ENCODE measurements at places on chromosomes 3 and 15. TPM values are rescaled to one million over a fixed set of nuclear protein-coding genes. Genes with fewer than 3 reads are reported as not detected.

The HESX1 gene
- 0.40 TPM for total RNA-seq

The GOLGA6L24 gene
- not detected for total RNA-seq

The CPEB1 gene
- total RNA-seq: not detected

The ACKR4 gene
- 4.4 TPM for total RNA-seq

The PPP1R2 gene
- 77.8 TPM for total RNA-seq

The CADPS gene
- not detected for total RNA-seq

The C15orf40 gene
- 17.5 TPM for total RNA-seq

The HYAL1 gene
- 7.1 TPM for total RNA-seq

The STAC gene
- not detected for total RNA-seq

The BUB1B gene
- total RNA-seq: 26.8 TPM

The MUC20 gene
- not detected for total RNA-seq

The PRICKLE2 gene
- 5.3 TPM for total RNA-seq

The GFM1 gene
- 87.9 TPM for total RNA-seq

The RYR3 gene
- under 0.01 TPM for total RNA-seq

The POLG gene
- 82.8 TPM for total RNA-seq

The RBP2 gene
- total RNA-seq: not detected

The CSTA gene
- total RNA-seq: not detected

The CLDN16 gene
- total RNA-seq: not detected

The CCDC39 gene
- not detected for total RNA-seq

The SCAANT1 gene
- total RNA-seq: not detected

The NOP10 gene
- total RNA-seq: 186 TPM

The ZNF385D gene
- 0.79 TPM for total RNA-seq

The ARHGAP11A gene
- 35.9 TPM for total RNA-seq

The ROPN1B gene
- not detected for total RNA-seq

The EPHB1 gene
- total RNA-seq: 0.78 TPM

The HTD2 gene
- total RNA-seq: 5.4 TPM

The C3orf52 gene
- total RNA-seq: 5.7 TPM

The LRRC31 gene
- not detected for total RNA-seq

The CASR gene
- not detected for total RNA-seq

The MESP2 gene
- total RNA-seq: 0.14 TPM

The LRRC3B gene
- total RNA-seq: not detected

The TTBK2 gene
- total RNA-seq: 12.3 TPM

The SGO1 gene
- 5.4 TPM for total RNA-seq

The PCOLCE2 gene
- total RNA-seq: 12.1 TPM

The PLS1 gene
- total RNA-seq: 3.4 TPM

The SAMMSON gene
- not detected for total RNA-seq

The PPIB gene
- 928 TPM for total RNA-seq

The CCDC33 gene
- not detected for total RNA-seq

The SCG5 gene
- total RNA-seq: 0.92 TPM

All from pulmonary artery endothelial cell (primary cell).